Naive thymus-derived CD8-positive, alpha-beta T cell (primary cell): ENCODE measurements at places on chromosomes 13 and 19.

- no peak for DNase-seq
Observed at GRCh38 chr19:8423817-8424223, 10.7 kb downstream of the MARCHF2 start.

DNA sequence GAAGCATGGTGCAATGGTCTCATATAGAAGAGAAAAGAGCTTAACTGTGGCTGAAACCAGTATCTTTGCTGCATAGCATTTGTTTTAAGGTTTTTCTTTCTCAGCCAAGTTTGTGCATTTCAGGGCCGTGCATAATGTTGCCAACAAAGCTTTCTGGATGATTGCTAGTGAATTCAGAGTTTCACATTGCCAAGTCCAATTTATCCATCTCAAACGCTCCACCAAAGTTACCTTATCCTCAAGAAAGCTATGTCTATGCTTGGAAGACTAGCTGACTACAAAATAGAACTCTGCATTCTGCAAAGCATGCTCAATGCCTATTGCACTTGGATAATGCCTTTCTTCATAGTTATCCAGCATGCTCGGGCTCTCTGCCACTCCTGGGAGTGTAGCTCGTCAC, 535.8 kb upstream of the SGCG start:
- DNase-seq = no peak

- no peak for DNase-seq
Observed at GRCh38 chr19:14439014-14439413, 5.9 kb downstream of the PKN1 start.

DNA sequence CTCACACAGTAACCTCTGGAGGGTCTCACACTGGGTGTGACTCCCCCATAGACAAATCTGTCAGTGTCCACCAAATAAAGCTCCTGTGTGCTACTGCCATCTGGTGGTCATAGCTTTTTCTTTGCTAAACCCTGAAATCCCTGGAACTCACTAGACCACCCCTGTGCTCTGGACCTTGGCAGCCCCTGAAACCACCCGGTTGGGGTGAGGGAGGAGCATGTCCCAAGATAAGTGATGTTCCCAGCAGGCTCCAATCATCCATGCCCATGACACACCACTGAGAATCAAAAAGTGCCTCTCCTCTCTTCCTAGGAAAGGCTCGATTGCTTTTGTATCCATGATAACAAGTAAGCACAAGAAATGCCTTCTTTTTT, 6.5 kb upstream of the HSD17B14 start:
- DNase-seq = peak; percentile 47

DNA sequence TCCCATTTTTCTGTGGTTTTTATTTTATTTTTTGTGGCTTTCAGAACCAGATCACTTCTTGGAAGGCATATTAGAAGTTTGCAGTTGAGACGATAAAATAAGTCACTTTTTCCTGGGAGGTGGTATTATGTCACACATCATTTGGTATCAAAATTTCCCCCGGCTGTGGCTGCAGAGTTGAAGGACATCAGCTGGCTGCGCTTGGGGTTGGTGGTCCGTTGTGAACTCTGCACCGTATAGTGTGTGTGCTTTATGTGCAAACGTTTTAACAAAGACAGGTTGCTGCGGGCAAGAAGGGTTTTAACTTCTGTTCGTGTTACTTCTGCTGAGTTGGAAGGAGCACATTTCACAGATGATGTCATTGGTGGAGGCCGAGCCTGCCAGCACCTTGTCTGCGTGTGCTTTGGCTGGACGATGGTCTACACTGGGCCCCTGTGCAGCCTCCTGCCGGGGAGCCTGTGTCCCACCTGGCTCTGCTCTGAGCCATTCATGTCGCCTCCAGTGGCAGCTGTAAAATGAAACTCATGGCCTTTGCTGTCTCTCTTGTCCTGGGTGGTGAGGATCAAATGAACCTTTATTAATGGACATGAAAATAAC, 9.6 kb downstream of the ATP11A start:
- DNase-seq = no peak

- DNase-seq = no peak
Observed at GRCh38 chr19:10836479-10837330, 693 bp upstream of the TMED1 start.

DNA sequence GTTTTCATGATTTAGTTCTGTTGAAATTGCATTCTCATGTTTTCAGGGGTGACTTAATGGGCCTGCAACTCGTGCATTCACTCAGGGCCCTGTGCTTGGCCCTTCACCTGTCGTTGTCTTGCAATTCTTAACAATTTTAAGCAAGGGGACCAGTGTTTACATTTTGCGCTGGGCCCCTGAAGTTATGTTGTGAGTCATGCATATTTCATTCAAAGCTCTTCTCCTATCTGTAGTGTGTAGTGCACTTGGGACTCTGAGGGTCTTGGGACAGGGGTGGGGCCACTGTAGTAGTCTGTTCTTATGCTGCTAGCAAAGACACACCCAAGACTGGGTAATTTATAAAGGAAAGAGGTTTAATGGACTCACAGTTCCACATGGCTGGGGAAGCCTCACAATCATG, 211.2 kb upstream of the RXFP2 start:
- DNase-seq = no peak

DNA sequence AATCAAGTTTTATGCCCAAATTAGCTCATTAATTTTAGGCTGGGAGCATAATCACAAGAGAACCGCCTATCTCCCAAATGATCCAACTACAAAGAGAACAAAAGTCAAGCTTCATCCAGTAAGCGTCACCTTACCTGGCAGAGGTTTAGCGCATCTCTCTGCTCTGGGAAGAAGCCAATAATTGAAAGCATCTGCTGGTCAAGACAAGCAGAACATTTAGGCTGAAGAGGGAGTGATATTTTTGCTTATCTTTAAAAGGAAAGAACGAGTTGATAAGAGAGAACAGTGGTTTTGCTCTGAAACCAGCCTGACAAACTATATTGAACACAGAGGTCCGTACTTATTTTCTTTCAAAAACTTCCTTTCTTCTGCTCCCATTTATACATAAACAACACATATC, 242.1 kb downstream of the ENOX1 start:
- DNase-seq = no peak

GRCh38 chr13:38462605-38463004, 113.0 kb downstream of the UFM1 start:
- no peak for DNase-seq

- no peak for DNase-seq
Observed at GRCh38 chr19:41860419-41861115, 512 bp downstream of the RPS19 start.

DNA sequence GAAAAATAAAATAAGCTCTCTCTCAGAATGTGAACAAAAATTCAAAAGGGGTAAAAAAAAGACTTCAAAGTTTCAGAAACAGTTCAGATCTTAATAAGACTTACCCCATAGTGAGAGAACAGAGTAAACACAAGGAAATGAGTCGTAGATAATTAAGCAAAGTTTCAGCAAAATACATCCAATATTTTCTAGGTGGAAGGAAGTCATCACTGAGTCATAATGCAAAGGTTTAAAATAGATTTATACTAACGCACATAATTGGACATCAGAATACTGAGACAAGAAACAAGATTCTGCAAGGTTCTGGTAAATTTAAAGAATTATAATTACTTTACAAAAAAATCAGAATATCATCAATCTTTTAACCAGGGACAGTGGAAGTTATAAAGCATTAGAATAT, 1370.7 kb upstream of the ATXN8OS start:
- DNase-seq = no peak

GRCh38 chr13:85314686-85315085, 484.5 kb downstream of the SLITRK6 start:
- DNase-seq = no peak

- DNase-seq = no peak
Observed at GRCh38 chr19:1411255-1412191, 4.1 kb downstream of the DAZAP1 start.

DNA sequence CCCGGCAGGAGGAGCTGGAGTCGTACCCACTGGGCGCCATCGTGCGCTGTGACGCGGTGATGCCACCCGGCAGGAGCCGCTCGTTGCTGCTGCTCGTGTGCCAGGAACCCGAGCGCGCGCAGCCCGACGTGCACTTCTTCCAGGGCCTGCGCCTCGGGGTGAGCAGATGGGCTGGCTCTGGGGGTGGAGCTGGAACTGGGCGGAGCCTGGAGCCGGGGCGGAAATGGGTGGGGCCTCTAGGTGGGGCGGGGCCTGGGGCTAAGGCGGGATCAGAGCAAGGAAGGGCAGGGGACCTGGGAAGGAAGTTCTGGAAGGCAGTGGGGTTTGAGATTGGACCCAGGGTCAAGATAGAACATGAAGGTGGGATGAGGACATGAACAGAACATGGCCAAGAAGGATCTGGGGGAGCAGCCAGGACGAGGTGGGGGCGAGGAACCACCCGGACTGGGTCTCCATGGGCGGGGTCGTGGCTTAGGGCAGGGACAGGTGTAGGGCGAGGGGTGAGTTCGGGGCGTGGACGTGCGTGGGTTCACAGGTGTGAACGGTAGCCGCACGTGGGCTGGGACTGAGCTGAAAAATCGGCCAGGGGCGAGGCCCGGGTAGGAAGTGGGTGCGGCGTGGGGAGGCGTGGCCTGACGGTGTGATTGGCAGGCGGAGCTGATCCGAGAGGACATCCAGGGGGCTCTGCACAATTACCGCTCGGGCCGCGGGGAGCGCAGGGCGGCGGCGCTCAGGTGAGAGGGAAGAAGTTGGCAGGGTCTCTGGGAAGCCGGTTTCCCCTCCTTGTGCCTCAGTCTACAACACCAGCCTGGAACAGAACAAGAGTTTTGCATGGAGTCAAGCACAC, 4.7 kb downstream of the EPS8L1 start:
- DNase-seq = peak; percentile 44

GRCh38 chr19:34254046-34254697, at the start of gene GARRE1:
GARRE1 (plus strand) TSS chr19:34254554; CDS start chr19:34300474, 45,920 bp downstream.
- DNase-seq = peak; percentile 83

DNA sequence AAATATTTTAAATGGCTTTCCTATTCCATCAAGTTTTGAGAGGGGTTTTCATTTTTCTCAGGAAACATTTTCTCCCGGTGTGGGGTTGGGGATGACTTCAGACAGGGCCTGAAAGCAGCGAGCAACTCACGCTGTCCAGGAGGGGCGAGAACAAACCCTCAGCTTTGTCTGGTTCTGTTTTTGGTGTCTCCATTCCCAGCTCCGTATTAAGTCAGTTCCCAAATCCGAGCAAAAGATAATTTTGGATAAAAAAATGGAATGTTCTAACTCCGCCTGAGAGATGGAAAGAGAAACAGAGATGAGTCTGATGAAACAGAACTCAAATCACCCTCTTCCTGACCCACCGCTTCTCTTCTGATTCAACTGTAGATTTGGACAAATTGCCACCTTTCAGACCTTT, 38.4 kb downstream of the RFX2 start:
- DNase-seq = no peak

- no peak for DNase-seq
Observed at GRCh38 chr13:68046903-68047302, 816.8 kb upstream of the PCDH9 start.

GRCh38 chr13:114043421-114044053, 69.7 kb upstream of the C13orf46 start:
- DNase-seq = no peak

GRCh38 chr13:110361365-110361911, 54.4 kb downstream of the COL4A2 start:
- DNase-seq = no peak

- no peak for DNase-seq
Observed at GRCh38 chr13:43133792-43134191, 110.4 kb downstream of the DNAJC15 start.

- no peak for DNase-seq
Observed at GRCh38 chr13:80399340-80400163, 58.6 kb upstream of the SPRY2 start.

DNA sequence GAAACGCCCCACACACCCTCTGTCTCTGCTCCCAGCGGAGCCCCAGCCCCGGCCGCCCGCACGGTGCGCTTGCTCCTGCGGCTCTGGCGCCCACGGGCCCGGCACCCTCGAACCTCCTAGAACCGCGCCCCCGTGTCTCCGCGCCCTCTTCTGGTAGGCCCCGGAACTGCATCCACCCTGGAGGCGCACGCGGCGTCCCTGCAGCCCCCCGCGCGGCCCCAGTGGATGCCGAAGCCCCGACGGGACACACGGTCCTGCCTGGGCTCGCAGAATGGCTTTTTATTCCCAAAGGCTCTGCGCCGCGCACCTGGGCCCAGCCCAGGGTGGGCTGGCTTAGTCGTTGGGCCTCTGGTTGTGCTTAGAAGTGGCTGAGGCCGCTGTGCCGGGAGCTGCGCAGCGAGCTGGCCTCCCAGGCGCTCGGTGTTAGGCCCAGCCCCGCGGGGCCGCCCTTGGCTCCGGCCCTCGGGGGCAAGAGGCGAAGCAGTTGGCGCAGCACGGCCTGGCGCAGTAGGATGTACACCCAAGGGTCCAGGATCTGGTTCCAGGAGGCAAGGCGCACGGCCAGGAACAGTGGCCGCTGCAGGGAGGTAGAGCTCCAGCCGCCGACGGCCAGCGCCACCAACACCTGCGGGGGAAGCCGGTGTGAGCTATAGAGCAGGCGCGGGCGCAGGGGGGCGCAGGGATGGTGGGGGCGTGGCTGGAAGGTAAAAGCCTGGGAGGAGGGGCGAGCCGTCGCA, 2.8 kb downstream of the PTGER1 start:
- peak; percentile 66 for DNase-seq

DNA sequence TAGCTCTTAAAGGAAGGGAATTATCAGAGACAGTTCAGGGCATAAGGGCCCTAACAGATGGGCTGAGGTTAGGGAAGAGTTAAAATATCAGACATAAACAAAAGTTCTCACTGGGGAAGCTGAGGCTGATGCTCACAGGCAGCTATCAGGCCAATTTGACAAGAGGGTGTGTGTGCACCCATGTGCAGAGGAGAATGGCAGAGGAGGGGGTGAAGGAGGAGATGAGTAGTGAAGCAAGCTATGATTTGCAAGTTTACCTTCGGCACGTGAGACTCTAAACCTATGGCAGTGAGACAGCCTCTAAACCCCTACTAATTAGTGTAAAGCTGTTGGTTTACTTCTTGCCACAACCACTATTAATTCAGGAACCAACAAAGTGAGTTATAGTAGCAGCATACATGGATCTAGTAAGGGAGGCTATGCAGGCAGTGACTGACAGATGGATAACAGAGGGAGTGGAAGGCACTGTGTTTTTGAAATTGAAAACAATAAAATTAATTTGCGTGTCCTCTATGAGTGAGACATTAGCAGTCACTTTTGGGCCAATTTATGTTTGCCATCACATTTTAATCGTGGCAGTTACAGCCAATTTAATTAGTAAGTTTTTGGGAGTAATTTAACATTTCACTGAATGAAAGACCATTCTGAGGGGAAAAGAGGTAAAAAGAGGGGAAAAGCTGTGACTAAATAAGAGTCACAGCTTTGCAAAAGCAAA, 99.6 kb upstream of the HTR2A start:
- no peak for DNase-seq

GRCh38 chr19:33414667-33415605, 41.4 kb downstream of the CEBPG start:
- no peak for DNase-seq

GRCh38 chr13:75256922-75257321, 225.0 kb downstream of the TBC1D4 start:
- no peak for DNase-seq

- DNase-seq = no peak
Observed at GRCh38 chr13:110929104-110929777, 14.4 kb upstream of the ANKRD10 start.

- no peak for DNase-seq
Observed at GRCh38 chr13:78589206-78589605, 14.1 kb downstream of the POU4F1 start.
